ENCODE measurements at places on chromosomes 6 and 20.

GRCh38 chr6:110173506-110174132 is 5.9 kb downstream of the WASF1 start:
- no peaks in the 10 kb centered on the region for H3K27me3 ChIP-seq
- H3K4me3 ChIP-seq: no peak overlapping the region
- H3K36me3 ChIP-seq: no peaks in the 10 kb centered on the region
- H3K4me1 ChIP-seq: no peaks in the 10 kb centered on the region

DNA sequence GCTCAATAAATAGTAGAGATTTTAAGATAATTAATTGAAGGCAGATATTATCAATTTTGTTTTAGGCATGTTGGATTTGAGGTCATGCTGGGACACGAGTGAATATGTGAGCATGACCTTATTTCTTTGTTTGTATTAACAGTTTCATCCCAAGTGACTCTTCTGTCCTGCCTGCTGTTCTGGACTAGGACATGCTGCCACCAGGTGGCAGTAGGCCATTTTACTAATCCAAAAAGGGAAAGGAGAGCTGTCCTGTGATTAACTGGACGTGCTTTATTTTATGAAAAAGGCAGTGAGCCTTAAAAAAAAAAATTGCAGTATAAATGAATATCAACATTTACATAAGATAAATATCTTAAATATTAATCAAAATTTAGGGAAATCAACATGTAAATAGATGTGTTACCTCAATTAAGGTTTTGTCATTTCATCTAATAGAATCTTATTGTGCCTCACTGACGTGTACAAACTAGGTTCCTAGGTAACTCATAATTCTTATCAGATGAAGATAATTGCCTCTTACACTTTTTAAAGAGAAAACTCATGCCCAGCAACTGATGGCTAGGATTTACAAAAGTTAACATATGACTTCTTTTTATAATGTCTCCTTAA is 49.8 kb downstream of the FRK start:
- H3K4me1 ChIP-seq: peaks cover 13% of the 10 kb centered on the region
- no peak overlapping the region for H3K4me3 ChIP-seq
- H3K36me3 ChIP-seq: no peaks in the 10 kb centered on the region
- no peaks in the 10 kb centered on the region for H3K27me3 ChIP-seq
- no peak for DNase-seq
- H3K27ac ChIP-seq: no peak overlapping the region

- H3K4me3 ChIP-seq: no peak overlapping the region
- H3K27ac ChIP-seq: no peak overlapping the region
- no peak for DNase-seq
- no peaks in the 10 kb centered on the region for H3K27me3 ChIP-seq
- H3K4me1 ChIP-seq: no peaks in the 10 kb centered on the region
These were observed 154.1 kb downstream of the GJA10 start for GRCh38 chr6:90048206-90048967.

DNA sequence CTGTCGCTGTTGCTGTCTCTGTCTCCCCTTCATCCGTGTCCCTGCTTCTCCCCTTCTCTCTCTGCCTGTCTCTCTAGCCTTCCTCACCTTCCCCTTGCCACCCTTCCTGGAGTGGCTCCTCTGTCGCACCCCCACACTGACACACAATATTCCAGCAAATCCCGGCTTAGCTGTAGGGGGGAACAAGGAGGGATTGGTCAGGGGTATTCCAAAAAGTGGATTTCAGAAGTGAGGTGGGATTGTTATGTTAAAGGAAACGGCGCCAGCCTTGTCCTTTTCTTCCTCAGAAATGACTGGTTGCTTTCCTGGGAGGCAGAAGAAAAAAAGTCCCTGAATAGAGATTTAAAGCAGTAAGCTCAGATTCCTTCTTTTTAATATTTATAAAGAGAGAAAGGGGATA is 76.3 kb upstream of the SIRPA start:
- H3K27me3 ChIP-seq: no peaks in the 10 kb centered on the region
- no peak overlapping the region for H3K27ac ChIP-seq
- H3K4me3 ChIP-seq: no peak overlapping the region
- H3K36me3 ChIP-seq: no peaks in the 10 kb centered on the region

GRCh38 chr6:106872049-106872448 is 102.5 kb downstream of the CD24 start:
- H3K4me3 ChIP-seq: no peak overlapping the region
- no peaks in the 10 kb centered on the region for H3K4me1 ChIP-seq
- H3K27ac ChIP-seq: no peak overlapping the region
- DNase-seq: no peak
- H3K27me3 ChIP-seq: no peaks in the 10 kb centered on the region

GRCh38 chr6:156919814-156920369 is 142.7 kb downstream of the ARID1B start:
- H3K27ac ChIP-seq: no peak overlapping the region
- H3K27me3 ChIP-seq: no peaks in the 10 kb centered on the region
- H3K4me1 ChIP-seq: peaks cover 53% of the 10 kb centered on the region
- no peak for DNase-seq

DNA sequence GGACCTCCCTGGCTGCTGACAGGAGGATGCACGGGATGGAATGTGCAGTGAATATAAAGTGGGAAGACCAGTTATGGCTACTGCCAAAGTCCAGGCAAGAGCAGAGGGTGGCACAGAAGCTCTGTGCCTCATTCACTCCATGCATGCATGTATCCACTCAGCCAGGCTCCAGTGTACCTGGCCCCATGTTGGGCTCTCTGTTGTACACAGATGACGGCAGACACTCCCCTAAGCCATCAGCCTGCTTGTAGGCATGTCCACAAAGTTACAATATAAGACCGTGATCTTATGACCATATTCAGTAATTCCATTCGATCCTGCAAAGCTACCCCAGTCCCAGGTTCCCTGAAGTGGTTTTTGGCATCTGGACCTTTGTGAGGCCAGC is 116.8 kb downstream of the PREX1 start:
- no peaks in the 10 kb centered on the region for H3K27me3 ChIP-seq
- DNase-seq: no peak
- H3K4me1 ChIP-seq: peaks cover 10% of the 10 kb centered on the region
- no peak overlapping the region for H3K27ac ChIP-seq

DNA sequence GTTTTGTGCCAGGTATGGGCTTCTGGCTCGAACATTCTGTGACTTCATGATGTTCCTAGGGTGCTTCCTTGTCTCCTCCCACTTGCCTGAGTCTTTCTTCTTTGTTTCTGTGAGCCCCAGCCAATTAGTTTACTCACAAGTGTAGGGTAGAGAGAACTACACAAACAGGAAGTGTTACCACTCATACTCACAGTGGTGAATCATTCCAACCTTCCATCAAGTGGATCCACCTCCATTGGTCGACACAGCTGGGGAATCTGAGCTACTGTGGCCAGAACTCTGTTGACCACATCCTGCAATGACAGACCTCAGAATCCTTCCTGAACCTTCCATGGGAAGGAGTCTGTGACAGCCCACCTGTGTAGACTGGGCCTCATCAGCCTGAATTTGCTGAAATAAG is 76.8 kb downstream of the UNC5CL start:
- no peak overlapping the region for H3K4me3 ChIP-seq
- no peaks in the 10 kb centered on the region for H3K36me3 ChIP-seq
- DNase-seq: no peak
- H3K27me3 ChIP-seq: no peaks in the 10 kb centered on the region
- H3K4me1 ChIP-seq: no peaks in the 10 kb centered on the region

- H3K27ac ChIP-seq: no peak overlapping the region
- no peaks in the 10 kb centered on the region for H3K27me3 ChIP-seq
- DNase-seq: no peak
- H3K4me3 ChIP-seq: no peak overlapping the region
- H3K4me1 ChIP-seq: no peaks in the 10 kb centered on the region
- H3K36me3 ChIP-seq: no peaks in the 10 kb centered on the region
These were observed 57.4 kb downstream of the CAP2 start for GRCh38 chr6:17450832-17451231.

- peaks cover 6% of the 10 kb centered on the region for H3K4me1 ChIP-seq
- no peaks in the 10 kb centered on the region for H3K36me3 ChIP-seq
- H3K4me3 ChIP-seq: peak overlapping the region; percentile 40
- no peak for DNase-seq
- no peak overlapping the region for H3K27ac ChIP-seq
- no peaks in the 10 kb centered on the region for H3K27me3 ChIP-seq
These were observed 1.5 kb downstream of the EMILIN3 start for GRCh38 chr20:41364967-41365765.

DNA sequence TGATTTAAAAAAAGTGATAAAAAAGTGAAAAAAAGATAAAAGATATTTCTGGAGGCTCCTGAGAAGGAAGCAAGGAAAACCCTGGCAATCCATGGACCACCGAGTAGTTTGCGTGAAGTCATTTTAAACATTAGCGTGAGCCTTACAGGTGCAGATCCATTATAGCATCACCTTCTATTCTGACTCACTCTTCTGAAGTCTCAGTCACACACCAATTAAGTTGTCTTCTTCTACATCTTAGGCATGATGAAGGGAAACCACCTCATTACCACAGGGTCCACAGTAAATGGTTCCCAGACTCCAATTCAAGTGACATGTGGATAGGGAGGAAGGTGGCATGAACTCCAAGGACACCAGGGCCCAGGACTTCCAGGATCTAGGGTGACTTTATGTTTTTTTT is 99.1 kb downstream of the GJA10 start:
- H3K27me3 ChIP-seq: no peaks in the 10 kb centered on the region
- H3K36me3 ChIP-seq: no peaks in the 10 kb centered on the region
- no peak overlapping the region for H3K27ac ChIP-seq
- H3K4me3 ChIP-seq: no peak overlapping the region
- peaks cover 6% of the 10 kb centered on the region for H3K4me1 ChIP-seq
- DNase-seq: no peak

- no peak for DNase-seq
- H3K36me3 ChIP-seq: no peaks in the 10 kb centered on the region
- no peak overlapping the region for H3K27ac ChIP-seq
- H3K27me3 ChIP-seq: no peaks in the 10 kb centered on the region
- H3K4me3 ChIP-seq: no peak overlapping the region
These were observed 91.9 kb downstream of the TNFAIP3 start for GRCh38 chr6:137958811-137959565.

DNA sequence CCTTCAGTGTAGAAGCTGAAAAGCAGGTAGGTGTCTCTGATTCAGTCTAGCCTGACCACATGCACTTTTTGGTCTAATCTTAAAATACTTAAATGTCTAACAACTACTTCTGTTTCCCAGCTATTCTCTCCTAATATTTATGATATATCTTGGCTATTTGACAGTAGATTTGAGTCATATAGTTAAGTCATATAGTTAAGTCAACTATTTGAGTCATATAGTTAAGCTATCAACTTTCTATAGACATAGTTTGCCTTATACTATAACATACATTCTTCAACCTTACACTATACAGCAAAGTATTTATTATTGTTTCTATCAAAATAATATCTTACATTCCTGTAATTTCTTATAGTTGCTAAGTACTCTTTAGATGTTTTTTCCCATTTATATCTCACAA is 110.9 kb downstream of the GMDS start:
- no peak for DNase-seq
- H3K27ac ChIP-seq: no peak overlapping the region

- H3K27ac ChIP-seq: no peak overlapping the region
- H3K4me1 ChIP-seq: peaks cover 18% of the 10 kb centered on the region
- H3K36me3 ChIP-seq: no peaks in the 10 kb centered on the region
- no peak for DNase-seq
- no peak overlapping the region for H3K4me3 ChIP-seq
These were observed 51.3 kb upstream of the REV3L start for GRCh38 chr6:111534231-111534751.

DNA sequence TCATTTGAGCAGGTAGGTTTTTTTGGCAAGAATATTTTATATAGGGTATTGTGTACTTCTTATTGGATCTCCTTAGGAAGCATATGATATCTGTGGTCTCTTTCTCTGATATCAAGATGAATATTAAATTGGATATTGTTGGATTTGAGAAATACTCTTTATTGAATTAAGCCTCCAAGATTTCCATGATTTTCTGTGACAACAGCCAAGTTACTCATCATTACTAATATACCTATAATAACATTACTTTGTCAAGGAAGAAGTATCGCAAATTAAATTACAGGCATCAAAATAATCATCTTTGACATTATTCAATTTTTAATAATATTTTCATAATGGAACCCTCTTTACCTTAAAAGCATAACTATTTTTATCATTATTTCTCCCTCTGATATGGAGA is 86.5 kb downstream of the TMEM200A start:
- no peak overlapping the region for H3K4me3 ChIP-seq
- H3K27ac ChIP-seq: no peak overlapping the region
- no peaks in the 10 kb centered on the region for H3K4me1 ChIP-seq
- DNase-seq: no peak
- H3K27me3 ChIP-seq: no peaks in the 10 kb centered on the region

GRCh38 chr6:142510211-142510610 is 208.4 kb downstream of the ADGRG6 start:
- H3K4me3 ChIP-seq: no peak overlapping the region
- H3K4me1 ChIP-seq: no peaks in the 10 kb centered on the region
- no peaks in the 10 kb centered on the region for H3K36me3 ChIP-seq
- no peak overlapping the region for H3K27ac ChIP-seq

GRCh38 chr20:17502105-17502504 is 29.1 kb downstream of the BFSP1 start:
- H3K4me1 ChIP-seq: peaks cover 14% of the 10 kb centered on the region
- no peak overlapping the region for H3K27ac ChIP-seq
- no peaks in the 10 kb centered on the region for H3K27me3 ChIP-seq
- no peaks in the 10 kb centered on the region for H3K36me3 ChIP-seq
- peak; percentile 31 for DNase-seq

GRCh38 chr20:40666336-40666735 is 22.7 kb downstream of the MAFB start:
- H3K36me3 ChIP-seq: no peaks in the 10 kb centered on the region
- no peak overlapping the region for H3K27ac ChIP-seq
- no peak overlapping the region for H3K4me3 ChIP-seq
- no peaks in the 10 kb centered on the region for H3K4me1 ChIP-seq
- no peak for DNase-seq
- H3K27me3 ChIP-seq: no peaks in the 10 kb centered on the region

DNA sequence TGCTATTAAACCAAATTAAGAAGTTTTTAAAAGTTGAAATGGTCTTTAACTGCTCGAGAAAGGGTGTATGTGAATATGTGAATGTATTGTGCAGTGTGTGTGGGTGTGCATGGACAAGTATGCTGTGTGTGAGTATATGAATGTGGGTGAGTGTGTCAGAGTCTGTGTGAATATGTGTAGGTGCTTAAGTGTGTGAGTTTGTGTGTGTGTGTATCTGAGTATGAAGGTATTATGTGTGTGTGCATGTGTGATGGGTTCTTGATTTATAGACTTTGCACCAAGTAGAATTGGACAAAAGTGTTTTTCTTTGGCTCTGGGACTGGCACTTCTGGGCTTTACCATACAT is 21.6 kb downstream of the EYA2 start:
- no peak for DNase-seq
- no peaks in the 10 kb centered on the region for H3K4me1 ChIP-seq
- no peak overlapping the region for H3K27ac ChIP-seq
- H3K36me3 ChIP-seq: no peaks in the 10 kb centered on the region

All from vagina (tissue), 2 donors.